Colonic mucosa (tissue), 4 donors: ENCODE measurements at places on chromosomes 3 and 15. TPM values are rescaled to one million over a fixed set of nuclear protein-coding genes. Genes with fewer than 3 reads are reported as not detected.
A peak's percentile ranks its signal among the peaks of the same experiment; 100 is the strongest.

The XIRP1 gene
- not detected for total RNA-seq

The GOLGA8T gene
- total RNA-seq = 0.16 TPM

The IL17RD gene
- 5.6 TPM for total RNA-seq

The ZWILCH gene
- total RNA-seq = 8.4 TPM

The TICRR gene
- total RNA-seq = 14.6 TPM

DNA sequence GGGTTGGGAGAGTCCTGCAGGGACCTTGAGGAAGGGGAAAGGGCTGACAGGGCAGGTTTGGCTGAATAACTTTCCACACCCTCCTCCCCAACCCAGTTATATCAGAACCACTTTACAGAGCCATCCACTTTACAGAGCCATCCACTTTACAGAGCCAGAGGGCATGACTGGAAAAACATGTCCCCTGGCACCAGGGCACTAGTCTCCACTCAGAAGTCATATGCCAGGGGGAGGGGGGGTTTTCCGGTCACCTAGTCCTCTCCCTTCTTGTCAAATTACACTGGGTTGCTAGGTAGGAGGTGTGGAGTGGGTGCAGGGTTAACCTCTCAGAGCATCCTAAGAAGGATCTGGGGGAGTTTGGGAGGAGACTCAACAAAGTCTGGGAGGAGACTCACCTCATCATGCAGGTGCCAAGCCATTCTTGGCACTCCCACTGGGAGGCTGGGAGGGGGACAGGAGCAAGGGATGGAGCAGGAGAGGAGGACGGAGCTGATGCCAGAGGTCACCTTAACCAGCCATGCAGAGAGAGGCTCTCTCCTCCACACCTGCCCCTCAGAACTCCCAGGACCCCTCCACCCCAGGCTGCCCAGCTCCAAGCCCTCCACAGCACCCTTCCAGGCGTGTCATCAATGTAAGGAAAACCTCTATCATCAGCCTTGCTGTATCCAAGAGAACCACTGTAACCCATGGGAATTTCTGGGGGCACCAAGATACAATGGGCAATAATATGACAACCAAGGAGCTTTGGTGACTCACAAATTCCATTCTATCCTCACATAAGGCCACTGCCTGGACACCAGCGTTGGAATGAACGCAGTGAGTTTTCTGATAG lies 1.7 kb downstream of the LRRC2 start:
- no peak for DNase-seq

GRCh38 chr15:83108266-83109219 lies 1.1 kb downstream of the TM6SF1 start:
- peak; percentile 28 for DNase-seq

- DNase-seq = no peak
Measured at GRCh38 chr3:25911525-25912295, 121.8 kb downstream of the OXSM start.

DNA sequence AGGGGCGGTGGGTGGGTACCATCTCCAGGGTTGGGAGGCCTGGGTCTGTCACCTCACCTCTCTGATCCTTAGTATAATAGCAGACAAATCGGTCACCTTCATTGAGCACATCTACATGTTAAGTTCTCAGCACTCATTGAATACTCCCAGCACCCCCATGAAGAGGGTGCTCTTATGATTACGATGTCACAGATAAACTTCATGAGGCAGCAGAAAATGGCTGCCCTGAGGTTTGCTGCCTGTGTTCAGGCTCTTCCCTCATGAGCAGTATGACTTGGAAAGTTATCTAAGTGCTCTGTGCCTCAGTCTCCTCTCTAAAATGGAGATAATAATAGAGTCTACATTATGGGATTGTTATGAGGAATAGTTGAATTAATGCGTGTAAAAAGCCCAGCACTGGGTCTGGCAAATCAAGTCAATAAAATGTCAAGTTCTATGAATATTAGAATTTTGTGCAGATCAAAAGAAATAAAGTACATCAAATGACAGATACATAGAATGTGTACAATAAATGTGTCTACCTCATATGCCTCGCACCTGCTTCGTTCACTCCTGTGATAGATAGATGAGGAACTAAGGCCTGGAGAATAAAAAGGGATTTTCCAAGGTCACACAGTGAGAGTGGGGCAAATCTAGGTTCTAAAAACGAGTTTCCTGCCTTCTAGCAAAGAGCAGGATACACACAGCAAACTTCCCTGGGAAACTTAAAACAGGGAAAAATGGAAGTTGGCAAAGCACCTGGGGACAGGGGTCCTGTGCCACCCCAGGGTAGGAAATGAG lies 142.2 kb upstream of the MRPS22 start:
- no peak for DNase-seq
